ENCODE measurements at places on chromosomes 12 and 14. TPM values are rescaled to one million over a fixed set of nuclear protein-coding genes. Genes with fewer than 3 reads are reported as not detected.

Gene C12orf60
- total RNA-seq: 2.1 TPM

GRCh38 chr12:20000229-20000849, 368.0 kb upstream of the PDE3A start:
- no peak overlapping the region for H3K27ac ChIP-seq
- DNase-seq: no peak
- H3K4me1 ChIP-seq: no peaks in the 10 kb centered on the region
- no peaks in the 10 kb centered on the region for H3K27me3 ChIP-seq

DNA sequence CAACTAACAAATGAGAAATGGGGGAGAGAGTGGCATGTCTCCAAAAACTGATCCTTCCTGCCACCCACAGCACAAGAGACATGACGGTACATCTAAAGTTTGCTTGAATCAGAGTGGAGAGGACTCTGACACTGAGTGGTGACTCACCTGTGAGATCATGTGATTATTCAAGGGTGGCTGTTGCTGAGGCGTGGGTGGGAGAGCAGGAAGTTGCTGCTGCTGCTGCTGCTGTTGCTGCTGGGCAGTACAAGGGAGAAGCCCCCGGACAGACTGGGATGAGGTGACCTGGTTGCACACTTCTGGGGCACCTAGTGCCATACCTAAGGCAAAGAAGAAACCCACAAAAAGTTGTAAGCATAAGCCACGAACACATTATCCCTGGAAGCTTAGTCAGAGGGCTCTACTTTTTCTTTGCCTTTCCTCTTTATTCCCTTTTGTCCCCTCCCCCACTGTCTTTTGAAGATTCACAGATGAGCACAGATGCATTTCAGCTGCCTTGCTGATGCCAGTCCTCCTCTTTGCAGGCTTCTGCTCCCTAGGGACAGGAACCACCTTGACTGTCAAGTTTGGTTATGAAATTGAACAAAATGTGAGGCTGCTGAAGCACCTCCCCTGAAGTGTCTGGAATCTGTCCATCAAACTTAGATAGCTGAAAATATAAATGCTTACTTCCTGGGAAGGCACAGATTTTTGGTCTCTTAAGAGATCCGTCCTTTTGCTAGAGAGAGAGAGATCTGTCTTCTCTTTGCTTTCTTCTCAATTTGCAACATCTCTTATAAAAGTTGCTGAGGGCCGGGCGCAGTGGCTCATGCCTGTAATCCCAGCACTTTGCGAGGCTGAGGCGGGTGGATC, 29.4 kb upstream of the STAC3 start:
- H3K36me3 ChIP-seq: peaks cover 35% of the 10 kb centered on the region
- DNase-seq: peak; percentile 69
- no peaks in the 10 kb centered on the region for H3K27me3 ChIP-seq

DNA sequence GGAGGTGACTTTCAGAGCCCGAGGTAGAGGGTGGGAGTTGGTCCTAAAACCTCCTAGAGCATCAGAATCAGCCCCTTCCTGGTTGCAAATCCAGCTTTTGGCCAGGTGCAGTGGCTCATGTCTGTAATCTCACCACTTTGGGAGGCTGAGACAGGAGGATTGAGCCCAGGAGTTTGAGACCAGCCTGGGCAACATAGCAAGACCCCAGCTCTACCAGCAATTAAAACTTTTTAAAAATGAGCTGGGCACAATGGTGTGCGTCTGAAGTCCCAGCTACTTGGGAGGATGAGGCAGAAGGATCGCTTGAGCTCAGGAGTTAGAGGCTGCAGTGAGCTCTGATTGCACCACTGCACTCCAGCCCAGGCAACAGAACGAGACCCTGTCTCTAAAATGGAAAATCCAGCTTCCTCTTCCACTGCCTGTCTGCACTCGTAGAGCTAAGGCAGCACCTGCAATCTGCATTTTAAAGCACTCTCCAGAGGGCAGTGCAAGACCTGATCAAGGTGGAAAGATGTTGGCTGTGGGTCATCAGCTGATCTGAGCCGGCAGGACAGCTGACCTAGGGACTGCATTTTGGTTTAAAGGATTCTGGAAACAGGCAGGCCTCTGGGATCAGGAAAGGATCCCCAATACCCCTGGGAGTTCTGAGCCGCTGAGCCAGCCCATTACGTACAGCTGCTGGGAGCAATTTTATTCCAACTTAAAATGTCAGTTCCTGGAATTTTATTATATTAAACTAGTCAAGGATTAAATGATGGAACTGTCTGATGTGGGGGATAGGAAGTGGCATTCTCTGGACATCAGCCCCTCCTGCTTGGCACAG, 1.8 kb upstream of the TESC start:
- no peak for DNase-seq
- peaks cover 32% of the 10 kb centered on the region for H3K4me1 ChIP-seq
- peaks cover 23% of the 10 kb centered on the region for H3K27me3 ChIP-seq
- no peaks in the 10 kb centered on the region for H3K36me3 ChIP-seq
- no peak overlapping the region for H3K4me3 ChIP-seq
- H3K27ac ChIP-seq: no peak overlapping the region

Gene CELA1
- not detected for total RNA-seq

Measured in activated T-helper 1 cell treated with anti-CD3 and anti-CD28 coated beads, Interleukin-12 subunit alpha, Interleukin-12 subunit beta, Interleukin-2, Interleukin-4 antibody, amounts not matched to agents 30 ng/mL and 10 ng/mL and 1 ng/mL, durations not matched to agents 14 hours and 24 hours and 36 hours (primary cell).